Activated CD4-positive, CD25-positive, alpha-beta regulatory T cell (primary cell): ENCODE measurements at places on chromosomes 3 and 15.

DNA sequence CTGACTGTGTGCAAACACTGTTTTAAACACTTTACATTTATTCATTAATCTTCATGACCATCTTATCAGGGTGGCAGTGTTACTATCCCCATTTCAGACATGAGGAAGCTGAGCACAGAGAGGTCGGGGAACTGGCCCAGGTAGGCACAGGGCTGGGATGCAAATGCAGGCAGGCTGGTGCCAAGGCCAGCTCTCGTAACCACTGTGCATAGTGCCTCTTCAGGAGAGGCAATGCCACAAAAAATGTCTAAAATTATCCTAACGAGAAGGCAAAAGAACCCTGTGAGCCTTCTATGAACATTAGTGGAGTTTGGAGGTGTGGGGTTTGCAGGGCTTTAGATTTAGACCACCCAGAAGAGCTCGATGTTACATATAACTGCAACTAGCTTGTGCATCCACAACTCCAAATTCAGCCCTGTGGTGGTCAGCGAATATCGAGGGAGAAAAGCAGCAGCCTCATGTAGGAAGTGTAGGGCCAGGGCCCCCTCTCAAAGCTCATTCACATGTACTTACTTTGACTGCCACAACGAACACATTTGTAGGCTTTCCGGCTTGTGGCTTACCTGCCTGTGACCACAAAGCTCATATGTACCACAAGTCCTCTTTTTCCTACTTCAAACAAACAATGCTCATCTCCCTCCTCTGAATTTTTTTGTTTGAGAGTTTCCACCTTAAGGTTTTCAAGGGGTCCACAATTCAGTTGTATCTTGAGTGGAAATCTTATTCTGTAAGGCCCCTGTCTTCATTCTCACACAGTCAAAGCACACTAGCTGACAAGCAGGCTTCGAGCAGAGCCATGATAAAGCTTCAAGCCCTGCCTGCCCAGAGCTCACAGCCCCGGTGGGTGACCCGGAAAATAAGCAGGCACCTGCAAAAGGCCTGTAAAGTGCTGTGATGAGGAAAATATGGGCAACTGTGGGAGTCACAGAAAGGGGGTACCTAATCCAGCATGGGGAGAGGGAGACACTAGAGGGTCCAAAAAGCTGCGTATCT, 722.9 kb upstream of the CFAP20DC start:
- DNase-seq = no peak

GRCh38 chr15:36694574-36694973, 115.1 kb downstream of the CDIN1 start:
- no peak for DNase-seq

GRCh38 chr3:184117636-184118035, 17.5 kb upstream of the EIF2B5 start:
- no peak for DNase-seq

GRCh38 chr15:92891533-92892200, 8.5 kb upstream of the CHD2 start:
- DNase-seq = no peak

GRCh38 chr15:64333986-64334929, 21.7 kb downstream of the CSNK1G1 start:
- no peak for DNase-seq

- DNase-seq = no peak
Measured at GRCh38 chr3:46196261-46196957, 11.7 kb downstream of the CCR1 start.

GRCh38 chr3:115676336-115676735, 53.0 kb downstream of the GAP43 start:
- no peak for DNase-seq

DNA sequence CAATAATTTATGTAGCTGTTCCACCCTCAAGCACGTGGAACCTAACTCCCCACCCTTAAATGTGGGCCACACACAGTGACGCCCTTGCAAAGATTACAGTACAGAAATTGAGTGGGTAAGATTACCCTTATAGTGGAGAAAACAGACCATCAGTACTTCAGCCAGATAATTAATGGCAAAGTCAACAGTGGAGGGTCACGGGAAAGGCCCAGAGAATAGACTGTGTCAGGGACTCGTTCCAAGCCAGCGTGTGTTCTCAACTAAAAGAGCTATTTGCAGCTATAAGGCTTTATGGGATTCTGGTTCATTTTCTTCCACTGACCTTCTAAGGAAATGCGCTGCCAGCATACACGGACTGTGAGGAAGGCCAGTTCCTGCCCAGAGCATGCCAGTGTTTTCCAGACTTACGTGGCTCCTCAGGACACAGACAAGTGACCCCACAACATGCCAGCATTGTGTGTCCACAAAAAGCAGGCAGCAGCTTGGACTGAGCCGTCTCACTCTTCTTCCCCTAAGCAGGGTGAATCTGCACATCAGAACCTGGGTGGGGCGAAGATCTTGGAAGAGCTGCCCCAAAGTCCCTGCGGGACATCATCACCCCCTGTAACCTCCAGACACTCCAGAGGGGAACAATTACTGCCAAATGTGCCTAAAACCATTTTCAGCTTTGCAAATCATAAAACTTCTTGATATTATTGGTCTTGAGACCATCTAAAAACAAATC, 428.5 kb downstream of the OCA2 start:
- no peak for DNase-seq

GRCh38 chr3:15896500-15896899, 98.7 kb upstream of the ANKRD28 start:
- DNase-seq = no peak

GRCh38 chr3:191070201-191070600, 128.8 kb upstream of the OSTN start:
- DNase-seq = no peak

DNA sequence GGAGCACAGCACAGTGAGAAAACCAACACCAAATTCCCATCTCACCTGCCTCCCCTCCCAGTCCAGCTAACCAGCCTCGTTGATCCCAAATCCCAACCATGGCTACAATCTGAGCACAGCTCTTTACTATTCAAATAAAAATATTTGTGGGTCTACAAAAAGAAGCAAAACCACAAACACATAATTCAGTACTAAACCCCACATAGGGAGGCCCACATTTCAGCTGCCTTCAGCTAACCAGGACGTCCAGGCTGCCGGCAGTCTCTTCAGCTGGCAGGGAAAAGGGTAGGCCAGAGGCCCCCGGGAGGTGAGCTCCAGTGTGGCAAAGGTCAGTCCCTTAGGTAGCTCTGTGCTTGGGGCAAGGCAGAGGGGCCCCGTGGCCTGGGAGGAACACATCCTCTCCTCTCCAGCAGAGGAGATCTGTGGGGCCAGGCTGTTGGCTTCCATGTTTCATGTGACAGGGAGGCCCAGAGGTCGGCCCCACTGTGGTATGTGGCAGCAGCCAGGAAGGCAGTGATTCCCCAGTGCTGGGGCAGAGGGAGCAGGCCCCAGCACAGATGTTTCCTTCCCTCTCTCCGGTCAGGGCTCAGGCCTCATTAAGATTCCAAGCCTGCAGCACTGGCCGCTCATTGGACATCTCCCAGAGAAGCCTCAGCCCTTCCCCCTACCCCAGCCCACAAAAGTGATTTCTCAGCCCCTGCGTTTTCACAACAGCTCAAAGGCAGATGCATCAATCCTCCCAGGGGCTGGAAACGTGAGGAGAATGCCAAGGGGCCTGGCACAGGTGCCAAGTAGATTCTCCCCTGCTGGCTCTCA, 381.4 kb downstream of the NTRK3 start:
- DNase-seq = no peak

GRCh38 chr3:112671930-112672715, 31.2 kb upstream of the CCDC80 start:
- no peak for DNase-seq

GRCh38 chr3:184429786-184430185, 49.9 kb downstream of the CHRD start:
- no peak for DNase-seq

DNA sequence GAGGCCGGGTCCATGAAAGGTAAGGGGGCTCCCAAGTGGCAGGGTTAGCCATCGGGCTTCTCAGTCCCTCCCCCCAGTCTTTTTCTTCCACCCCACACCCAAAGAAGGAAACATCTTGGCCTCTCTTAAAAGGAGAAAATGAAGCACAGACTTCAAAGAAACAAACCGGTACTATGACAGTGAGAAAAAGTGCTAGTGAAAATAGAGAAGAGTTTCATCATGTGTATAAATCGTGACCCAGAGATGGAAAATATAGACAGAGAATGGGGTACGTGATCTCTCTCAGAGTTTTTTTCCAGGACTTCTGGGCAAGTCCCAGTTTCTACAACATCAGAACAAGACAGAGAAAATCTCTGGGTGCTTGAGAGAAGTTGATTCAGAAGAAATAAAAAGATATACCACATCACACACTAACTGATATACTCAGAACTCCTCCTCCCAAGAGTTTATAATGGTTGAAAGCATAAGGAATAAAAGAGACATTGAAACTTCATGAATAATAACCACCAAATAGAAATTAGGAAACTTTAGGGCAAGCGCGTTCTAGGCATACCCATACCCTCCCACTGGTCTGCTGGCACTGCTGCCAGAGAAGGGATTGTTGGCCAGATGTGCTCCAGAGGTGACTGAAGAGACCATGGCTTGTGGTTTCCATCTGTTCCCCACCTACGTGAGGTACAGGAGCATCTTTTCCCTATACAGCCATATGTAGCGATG, 318.9 kb upstream of the CHRM5 start:
- no peak for DNase-seq

GRCh38 chr3:34155666-34156065, 357.2 kb downstream of the PDCD6IP start:
- no peak for DNase-seq

- DNase-seq = no peak
Measured at GRCh38 chr3:9912294-9912935, 4.5 kb upstream of the IL17RC start.

GRCh38 chr15:60652870-60653269, 173.9 kb upstream of the ICE2 start:
- DNase-seq = no peak

GRCh38 chr3:48466386-48467109, 20.0 kb downstream of the ATRIP start:
- no peak for DNase-seq

GRCh38 chr3:182711853-182712252, 81.5 kb upstream of the ATP11B start:
- DNase-seq = no peak

GRCh38 chr15:27095886-27096624, 125.1 kb downstream of the GABRG3 start:
- no peak for DNase-seq

DNA sequence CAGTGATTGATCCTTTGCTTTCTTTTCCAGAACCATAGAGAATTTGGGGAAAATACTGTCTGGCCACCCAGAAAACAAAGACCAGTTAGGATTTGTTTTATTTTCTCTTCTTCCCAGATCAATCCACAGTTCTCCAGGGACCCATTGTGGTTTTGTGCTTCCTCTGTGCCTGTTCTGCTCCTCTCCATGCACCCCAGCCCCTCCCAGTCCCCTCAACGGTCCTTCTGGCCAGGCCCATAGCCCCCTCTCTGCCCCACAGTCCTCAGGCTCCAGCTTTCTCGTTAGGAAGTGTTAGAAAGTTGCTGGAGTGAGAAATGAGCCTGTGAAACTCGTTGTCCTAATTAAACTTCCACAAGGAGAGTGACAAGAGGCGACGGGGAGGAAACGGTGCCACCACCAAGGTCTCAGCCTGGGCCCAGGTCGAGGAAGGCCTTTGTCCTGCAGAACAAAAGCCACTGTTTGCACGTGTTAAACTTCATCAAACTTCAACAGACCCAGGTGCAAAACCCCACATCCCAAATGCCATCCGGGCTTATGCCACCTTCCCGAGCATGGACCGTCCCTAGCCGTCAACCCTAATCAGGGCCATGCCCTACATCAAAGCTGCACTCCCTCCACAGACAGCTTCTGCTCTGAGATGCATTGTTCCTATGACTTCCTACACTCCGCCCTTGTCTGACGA, 18.7 kb upstream of the ALDH1A3 start:
- DNase-seq = no peak

- no peak for DNase-seq
Measured at GRCh38 chr3:140292170-140292569, 357.2 kb downstream of the CLSTN2 start.

GRCh38 chr3:195825857-195826804, 14.4 kb upstream of the MUC4 start:
- DNase-seq = no peak

GRCh38 chr15:74227968-74228722, 8.0 kb upstream of the CCDC33 start:
- no peak for DNase-seq

DNA sequence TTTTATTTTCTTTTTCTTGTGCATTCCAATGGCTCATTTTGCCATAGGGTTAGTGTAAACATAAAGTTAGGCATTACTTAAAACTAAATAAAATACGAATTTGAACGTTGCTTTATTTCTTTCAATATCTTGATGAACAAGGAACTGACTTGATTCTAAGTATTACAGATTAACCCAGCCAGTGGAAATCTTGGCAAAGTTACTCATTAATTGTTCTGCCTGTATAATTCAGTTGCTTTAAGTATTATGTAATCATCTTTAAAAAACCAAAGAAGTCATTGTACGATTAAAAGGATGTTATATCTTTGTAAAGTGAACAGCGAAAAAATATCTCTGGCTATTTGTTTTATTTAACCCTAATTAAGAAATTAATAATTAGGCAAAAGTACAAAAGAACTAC, 737.9 kb upstream of the BCHE start:
- no peak for DNase-seq

- DNase-seq = no peak
Measured at GRCh38 chr3:174192471-174192870, 666.7 kb upstream of the NAALADL2 start.

DNA sequence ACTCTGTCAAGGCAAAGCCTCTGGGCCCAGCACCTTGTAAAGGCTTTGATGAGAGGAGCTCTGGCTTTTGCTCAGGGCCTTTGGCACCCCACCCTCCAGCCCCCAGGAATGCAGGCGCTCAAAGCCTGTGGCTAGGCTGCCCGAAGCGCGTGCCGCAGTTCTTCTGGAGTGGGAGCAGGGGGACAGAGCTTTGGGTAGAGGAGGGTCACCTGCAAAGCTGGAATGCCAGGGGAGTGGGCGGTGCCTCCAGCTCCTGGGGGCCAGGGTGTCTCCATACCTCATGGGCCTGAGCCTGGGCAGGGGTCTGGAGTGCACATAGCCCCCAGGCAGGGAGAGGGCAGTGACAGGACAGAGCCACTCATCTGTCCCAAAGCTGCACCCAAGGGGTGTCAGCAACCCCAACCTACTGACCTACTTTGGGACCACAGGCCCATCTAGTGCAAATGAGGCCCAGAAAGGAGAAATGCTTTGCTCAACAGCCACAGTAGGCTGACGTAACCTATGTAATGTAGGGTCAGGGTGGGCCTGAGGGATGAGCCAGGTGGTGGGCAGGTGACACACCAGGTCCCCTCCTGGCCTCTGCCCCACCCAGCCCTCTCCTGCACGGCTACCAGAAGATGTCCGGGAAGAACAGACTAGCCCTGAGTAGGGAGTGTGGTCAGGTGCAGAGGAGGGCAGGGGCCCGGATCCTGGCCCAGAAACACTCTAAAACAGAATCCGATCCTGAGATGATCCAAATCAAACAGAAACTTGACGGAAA, 2.2 kb upstream of the CALML4 start:
- DNase-seq = no peak

DNA sequence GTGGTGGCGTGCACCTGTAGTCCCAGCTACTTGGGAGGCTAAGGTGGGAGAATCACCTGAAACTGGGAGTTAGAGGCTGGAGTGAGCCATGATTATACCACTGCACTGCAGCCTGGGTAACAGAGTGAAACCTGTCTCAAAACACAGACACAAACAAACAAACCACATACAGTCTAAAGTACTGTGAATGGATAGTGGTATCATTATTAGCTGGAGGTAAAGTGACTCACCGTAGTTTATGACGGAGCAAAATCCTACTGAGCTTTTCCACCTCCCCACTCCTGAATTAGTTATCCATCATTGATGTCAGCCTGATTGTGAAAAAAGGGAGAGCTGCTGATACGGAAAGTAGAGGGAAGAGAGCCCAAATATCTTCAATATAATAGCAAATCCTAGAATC, 3.2 kb upstream of the CNOT10 start:
- no peak for DNase-seq

- DNase-seq = no peak
Measured at GRCh38 chr3:396293-396692, 199.7 kb downstream of the CHL1 start.
